Activated CD8-positive, alpha-beta memory T cell treated with anti-CD3 and anti-CD28 coated beads for 4 hours (primary cell): ENCODE measurements at places on chromosomes 6 and 20.

GRCh38 chr20:3678856-3679720 lies 2.7 kb downstream of the ADAM33 start:
- DNase-seq, result no peak

GRCh38 chr20:62896526-62896925 lies 29.8 kb downstream of the DIDO1 start:
- no peak for DNase-seq

GRCh38 chr20:50844430-50845100 lies 49.7 kb downstream of the BCAS4 start:
- peak; percentile 27 for DNase-seq

DNA sequence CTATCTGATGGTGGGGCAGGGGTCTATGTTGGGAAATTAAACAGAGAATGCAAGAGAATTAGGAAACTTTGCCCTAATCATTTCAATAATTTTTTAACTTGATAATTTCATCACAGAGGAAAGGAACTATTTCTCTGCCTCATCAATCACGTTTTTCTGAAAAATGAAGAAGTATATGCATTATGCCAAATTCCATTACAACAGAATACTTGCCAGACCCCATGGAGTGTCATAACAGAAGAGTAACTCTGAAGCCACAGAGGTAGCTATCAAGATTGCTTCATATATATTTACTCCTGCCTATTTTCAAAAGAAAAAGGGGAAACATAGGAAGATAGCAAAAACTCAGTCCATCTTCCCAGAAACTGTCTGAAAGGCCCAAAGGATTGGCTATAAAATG lies 5.7 kb upstream of the USP49 start:
- no peak for DNase-seq

DNA sequence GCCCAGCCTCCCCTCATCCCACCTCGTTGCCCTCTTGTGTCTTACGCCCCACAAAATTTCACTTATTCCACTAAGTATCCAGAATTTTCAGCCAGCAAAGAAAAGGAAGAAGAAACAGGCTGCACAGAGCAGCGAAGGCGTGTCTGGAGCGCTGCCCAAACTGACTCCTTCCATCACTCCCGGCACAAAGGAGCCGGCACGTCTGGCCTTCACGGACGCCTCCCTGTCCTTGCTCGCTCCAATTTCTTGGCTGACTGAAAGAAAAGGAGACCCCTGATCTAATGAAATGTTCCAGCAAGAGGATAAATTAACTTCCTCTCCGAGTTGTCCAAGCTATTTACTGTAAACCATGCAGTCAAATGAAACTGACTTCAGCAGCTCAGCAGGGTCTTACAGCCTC lies 152.3 kb upstream of the CDH4 start:
- no peak for DNase-seq

DNA sequence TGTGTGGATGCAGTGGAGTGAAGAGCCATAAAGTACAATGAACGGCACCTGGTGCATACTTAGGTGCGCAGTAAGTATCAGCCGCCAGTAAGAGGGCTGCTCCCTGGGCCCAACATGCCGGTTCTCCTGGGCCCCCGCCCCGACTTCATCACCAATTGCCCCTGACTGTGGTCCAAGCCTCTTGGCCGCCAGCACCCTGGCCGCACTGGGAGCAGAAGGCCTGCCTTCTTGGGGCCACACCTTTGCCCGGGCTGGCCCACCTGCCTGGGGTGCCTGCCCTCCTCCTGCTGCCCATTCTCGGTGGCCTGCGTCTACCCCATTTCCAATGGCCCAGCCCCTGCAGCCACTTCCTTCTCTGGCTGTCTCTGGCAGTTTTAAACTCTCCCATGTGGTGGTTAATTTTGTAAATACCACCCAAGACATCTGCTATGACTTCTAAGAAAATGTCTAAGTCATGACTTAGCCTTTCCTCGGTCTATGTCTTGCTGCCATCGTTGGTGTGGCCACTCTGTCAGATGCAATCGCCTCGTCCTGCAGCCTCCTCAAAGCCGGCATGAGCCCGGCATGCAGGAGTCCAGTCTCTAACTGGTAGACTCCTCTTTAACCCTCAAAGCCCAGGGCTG lies 36.8 kb downstream of the PMEPA1 start:
- DNase-seq, result no peak

GRCh38 chr6:125930765-125931418 lies 25.7 kb upstream of the HINT3 start:
- DNase-seq, result no peak

- DNase-seq, result no peak
Observed at GRCh38 chr6:3307436-3307835, 48.7 kb downstream of the PSMG4 start.

DNA sequence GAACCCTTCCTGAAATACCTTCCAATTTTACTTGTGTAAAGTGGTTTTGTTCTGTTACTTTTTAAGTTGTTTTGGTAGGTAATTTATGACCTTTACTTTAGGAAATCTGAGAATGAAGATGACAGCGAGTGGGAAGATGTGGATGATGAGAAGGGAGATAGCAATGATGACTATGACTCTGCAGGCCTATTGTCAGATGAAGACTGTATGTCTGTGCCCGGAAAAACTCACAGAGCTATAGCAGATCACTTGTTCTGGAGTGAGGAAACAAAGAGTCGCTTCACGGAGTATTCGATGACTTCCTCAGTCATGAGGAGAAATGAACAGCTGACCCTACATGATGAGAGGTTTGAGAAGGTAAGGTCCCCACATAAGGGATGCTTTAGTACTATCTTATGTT lies 6.6 kb upstream of the ZC2HC1B start:
- DNase-seq, result no peak
